ENCODE measurements at places on chromosomes 2 and 18. TPM values are rescaled to one million over a fixed set of nuclear protein-coding genes. Genes with fewer than 3 reads are reported as not detected.

DNA sequence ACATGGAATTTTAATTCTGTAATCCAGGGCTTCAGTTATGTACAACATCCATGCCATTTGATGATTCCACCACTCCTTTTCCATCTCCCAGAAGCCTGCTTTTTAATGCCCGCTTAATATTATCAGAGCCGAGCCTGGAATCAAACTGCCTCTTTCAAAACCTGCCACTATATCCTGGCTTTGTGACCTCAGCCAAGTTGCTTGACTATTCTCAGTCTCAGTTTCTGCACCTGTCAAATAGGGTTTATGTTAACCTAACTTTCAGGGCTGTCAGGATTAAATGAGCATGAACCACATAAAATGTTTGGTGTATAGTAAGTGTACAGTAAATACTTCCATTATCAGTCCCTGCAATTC lies 108.7 kb downstream of the XRCC5 start:
- H3K27me3 ChIP-seq = no peaks in the 10 kb centered on the region
- no peaks in the 10 kb centered on the region for H3K4me1 ChIP-seq
- no peak for DNase-seq
- H3K4me3 ChIP-seq = no peak overlapping the region
- no peaks in the 10 kb centered on the region for H3K36me3 ChIP-seq

GRCh38 chr18:36297417-36298125 lies at the start of gene FHOD3:
TSS of gene FHOD3 (plus strand) at chr18:36297713. CDS start at chr18:36297836, 123 bp downstream.
- peaks cover 31% of the 10 kb centered on the region for H3K27me3 ChIP-seq
- peak within 1 kb of the TSS; percentile 97 for H3K4me3 ChIP-seq
- H3K4me1 ChIP-seq = no peaks in the 10 kb centered on the region
- no peak for DNase-seq

GRCh38 chr2:203897544-203897943 lies 30.0 kb downstream of the CTLA4 start:
- H3K27me3 ChIP-seq = no peaks in the 10 kb centered on the region
- no peak overlapping the region for H3K27ac ChIP-seq
- no peak overlapping the region for H3K4me3 ChIP-seq
- H3K4me1 ChIP-seq = no peaks in the 10 kb centered on the region
- DNase-seq = no peak

DNA sequence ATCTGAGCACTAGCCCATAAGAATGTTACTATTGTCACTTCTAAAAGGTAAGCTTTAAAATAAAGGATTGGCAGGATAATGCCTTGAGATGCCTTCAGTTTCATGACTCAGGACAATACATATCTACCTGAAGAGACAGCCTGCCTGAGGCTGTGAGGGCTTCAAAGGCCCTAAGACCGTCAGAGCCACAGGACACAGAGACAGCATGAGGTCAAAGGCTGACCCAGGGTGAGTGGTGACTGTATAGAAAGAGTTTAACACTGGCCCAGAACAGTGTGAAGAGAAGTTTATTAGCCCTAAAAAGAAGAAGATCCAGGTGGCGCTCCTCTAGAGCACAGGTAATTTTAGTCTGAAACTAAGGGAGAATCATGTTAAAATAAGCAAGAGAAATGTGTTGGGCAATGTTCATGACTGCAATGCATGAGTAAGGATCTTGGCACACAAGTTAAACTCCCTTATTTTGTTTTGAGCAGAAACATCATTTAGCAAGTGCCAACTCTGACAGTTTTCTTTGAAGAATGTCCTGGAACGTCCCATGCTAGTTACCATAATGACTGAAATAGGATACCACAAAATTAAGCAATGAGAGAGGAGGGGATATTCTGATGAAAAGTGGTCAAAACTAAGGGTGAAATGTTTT lies 78.1 kb upstream of the FAM110C start:
- DNase-seq = no peak
- H3K27me3 ChIP-seq = no peaks in the 10 kb centered on the region
- H3K4me3 ChIP-seq = no peak overlapping the region
- H3K4me1 ChIP-seq = no peaks in the 10 kb centered on the region
- no peaks in the 10 kb centered on the region for H3K36me3 ChIP-seq

RAB6C gene
- 0.03 TPM for polyA plus RNA-seq
